ENCODE measurements at places on chromosomes 3 and 15.
A peak's percentile ranks its signal among the peaks of the same experiment; 100 is the strongest.

DNA sequence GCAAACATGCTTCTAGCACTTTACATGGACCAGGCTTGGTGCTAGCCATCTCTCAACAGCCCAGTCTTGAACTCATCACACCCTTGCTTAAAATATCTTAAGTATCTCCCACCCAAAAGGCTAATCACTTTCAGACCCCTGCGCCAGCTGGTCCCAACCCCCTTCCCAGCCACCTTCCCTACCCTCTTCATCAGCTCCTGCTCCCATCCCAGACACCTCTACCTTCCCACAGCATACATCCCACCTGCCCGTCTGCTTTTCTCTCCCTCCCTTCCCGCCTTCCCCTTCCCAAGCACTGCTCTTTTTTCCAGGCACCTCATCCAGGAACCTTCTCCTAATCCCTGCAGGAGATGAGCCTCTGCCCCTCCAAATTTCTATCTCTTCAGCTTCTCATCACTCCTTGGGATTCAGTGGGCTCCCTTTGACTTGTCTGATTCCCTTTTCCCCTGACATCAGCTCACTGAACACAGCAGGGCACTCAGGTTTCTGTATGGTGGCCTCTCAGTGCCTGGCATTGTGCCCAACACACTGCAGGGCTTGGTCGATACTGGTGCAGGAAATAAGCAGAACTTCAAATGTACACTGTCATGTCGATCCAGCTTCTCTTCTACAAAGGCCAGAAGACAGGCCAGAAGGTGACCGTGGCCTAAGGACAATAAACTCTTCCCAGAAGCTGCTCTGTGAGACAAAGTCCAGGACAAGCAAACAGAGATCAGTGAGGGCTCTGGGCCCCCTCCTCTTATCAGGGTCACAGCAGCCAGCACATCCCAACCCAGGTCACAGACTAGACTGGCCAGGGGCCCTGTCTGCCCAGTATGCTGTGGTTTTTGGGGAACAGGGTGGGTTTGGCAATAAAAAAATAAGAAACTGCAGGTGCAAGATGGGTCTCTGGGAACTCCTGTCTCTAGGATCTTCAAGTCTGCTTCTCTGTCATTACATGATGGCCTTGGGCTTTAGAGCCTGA, 2.2 kb upstream of the ITIH1 start:
- no peak for DNase-seq

DNA sequence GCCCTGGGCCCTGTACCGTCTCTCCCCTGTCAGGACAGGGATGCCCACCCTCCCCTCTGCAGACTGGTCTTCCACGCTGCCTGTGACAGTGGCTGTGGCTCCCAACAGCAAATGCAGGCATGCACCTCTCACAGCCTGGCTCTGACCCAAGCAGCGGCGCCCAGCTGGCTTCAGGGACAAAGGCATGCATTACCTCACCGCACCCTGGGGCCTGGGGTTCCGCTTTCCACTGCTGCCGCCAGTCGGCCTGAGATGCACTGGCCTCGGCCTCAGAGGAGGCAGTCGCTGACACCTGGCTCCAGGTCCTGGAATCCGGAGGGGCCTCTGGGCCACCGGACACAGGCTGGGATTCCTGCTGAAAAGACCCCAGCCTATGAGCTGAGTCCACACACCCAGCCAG, 70.3 kb downstream of the SCN5A start:
- DNase-seq = no peak

- peak; percentile 11 for DNase-seq
These were observed 770.0 kb downstream of the GRM7 start for GRCh38 chr3:7630925-7631324.

DNA sequence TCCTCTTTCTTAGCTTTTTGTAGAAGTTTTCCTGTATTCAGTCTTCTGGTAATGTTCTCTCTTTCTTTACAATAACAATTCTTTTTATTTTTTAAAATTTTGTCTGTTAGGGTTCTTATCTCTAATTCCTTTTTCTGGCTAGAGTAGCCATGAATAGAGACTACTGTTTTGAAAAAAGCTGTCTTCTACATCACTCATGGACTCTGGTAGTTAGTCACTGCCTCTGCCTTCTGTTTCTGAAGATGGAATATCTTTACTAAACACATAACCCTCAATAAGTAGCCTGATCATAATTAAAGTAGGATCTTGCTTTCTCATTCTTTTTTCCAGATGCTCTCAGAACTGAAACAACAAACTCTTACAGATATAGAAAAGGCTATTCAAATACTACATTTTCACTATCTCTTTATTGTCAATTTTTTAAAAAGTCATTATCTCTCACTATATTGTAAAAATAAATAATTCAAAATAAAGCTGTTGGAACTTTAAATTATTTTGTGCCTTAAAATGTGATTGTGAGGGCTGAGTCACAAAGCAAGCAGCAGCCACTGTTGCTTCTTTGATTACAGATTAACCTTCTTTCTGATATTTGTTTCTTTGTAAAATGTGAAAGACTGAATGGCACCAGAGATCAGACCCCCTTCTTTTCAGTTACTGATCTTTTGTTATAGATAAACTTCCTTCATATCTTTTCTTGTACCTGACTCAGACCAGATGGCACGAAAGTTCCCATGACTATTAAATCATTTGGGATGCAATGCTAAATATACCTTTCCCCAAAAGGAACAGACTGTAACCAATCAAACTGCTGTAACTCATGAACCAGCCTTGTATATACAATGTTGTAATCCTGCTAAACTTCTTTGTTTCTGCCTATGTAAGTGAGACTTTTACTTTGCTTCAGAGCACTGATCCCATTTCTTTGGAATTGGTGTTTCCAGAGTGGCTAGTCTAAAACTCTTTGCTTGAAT, 1159.5 kb downstream of the IGSF11 start:
- no peak for DNase-seq

DNA sequence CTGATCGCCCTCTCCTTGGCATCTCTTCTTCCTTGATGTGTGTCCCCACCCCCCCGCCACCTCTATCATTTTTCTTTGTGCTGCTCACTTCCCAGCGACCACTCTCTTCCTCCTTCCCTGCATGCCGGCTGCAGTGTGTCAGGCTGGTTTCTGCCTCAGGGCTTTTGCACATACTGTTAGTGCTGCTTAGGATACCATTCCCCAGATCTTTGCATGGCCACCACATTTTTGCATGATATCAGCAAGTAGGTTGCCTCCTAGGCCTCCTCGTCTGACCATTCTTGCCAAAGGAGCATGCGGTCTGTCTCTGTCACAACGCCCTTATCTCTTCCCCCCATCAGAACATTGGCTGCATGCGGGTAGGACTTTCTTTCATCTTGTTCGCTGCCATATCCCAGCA, 12.5 kb downstream of the FBLN2 start:
- DNase-seq = no peak

DNA sequence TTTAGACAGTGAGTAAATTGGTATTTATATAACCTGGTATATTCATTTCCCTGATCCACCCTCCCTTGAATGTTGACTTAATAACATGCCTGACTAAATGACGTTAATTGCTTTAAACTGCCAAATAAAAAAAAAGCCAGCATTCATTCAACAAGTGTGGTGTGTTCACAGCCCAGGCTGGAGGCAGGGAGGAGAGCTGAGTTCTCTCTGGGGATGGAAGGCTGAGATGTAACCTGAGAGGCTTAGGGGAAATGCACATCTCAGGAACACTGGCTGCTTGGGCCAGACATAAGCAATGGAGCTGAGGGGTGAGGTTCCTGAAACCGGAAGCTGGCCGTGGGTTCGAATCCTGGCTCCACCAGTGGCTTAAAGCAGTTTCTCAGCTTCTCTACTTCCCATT, 17.3 kb downstream of the CACNA2D3 start:
- no peak for DNase-seq

DNA sequence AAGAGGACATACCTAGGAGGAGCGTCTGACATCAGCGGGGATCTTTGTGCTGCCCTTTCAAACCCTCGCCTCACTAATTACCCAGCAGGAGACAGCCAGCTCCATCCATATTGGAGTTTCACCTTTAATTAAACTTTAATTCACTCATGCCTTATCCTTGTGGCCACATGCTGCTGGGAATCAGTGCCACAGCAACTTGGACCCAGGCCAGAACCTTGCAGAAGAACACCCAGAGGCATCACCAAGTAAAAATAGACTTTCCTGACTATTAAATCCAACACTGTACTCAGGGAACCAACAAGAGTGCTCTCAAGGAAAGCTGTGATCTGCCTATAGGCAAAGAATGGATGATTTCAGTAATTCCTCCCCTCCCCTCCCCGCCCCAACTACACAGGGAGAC, 23.9 kb downstream of the EIF1B start:
- DNase-seq = no peak

- DNase-seq = no peak
These were observed 1.3 kb downstream of the SMC4 start for GRCh38 chr3:160400702-160401150.

GRCh38 chr3:16807391-16807790, 77.4 kb upstream of the PLCL2 start:
- no peak for DNase-seq

GRCh38 chr15:35975941-35976340, 430.0 kb upstream of the DPH6 start:
- no peak for DNase-seq

DNA sequence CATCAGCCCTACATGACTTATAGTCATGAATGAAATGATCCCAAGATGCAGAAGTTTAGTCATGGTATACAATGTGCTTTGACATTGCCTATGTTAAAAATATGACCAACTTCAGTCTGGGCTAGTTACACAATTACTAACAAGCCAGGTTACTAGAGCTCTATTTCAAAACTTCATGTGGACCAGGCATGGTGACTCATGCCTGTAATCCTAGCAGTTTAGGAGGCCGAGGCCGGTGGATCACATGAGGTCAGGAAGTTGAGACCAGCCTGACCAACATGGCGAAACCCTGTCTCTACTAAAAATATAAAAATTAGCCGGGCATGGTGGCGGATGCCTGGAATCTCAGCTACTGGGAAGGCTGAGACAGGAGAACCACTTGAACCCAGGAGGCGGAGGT, 613.0 kb downstream of the CADM2 start:
- no peak for DNase-seq

DNA sequence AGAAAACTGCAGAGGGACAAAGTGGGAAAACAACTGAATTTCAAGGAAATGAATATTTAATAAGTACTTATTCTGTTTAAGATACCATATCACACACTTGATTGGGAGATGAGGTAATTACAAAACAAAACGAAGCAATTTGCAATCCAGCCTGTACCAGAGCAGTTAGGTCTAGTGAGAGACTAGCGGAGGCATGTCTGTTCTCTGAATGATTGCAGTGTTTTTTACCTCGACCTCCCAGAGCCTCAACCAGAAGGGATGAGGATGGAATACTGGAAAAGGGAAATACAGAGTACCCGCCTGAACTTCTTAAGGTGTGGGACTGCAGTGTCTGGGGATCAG, 59.5 kb downstream of the PIK3CB start:
- DNase-seq = no peak

DNA sequence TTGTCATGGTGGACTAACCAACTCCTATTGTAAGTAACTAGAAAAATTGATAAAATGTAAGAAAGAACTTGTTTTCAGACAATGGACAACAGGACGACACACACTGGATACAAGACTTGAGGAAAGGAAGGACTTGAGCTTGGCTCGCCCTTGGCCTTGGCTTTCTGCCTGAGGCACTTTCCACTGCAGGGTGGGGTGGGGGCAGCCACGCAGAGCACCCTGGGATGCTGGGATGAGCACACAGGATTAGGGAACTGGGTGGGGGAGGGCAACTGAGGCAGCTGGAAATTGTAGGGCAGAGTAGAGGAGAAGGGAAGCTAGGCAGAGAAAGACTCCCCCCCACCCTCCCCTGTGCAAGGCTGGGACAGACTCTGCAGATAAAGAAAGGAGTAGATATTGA, 25.5 kb upstream of the HHATL start:
- DNase-seq = peak; percentile 84

GRCh38 chr3:117234331-117234730, 524.8 kb downstream of the TUSC7 start:
- DNase-seq = peak; percentile 34

- no peak for DNase-seq
These were observed 48.5 kb downstream of the TM6SF1 start for GRCh38 chr15:83155942-83156341.

GRCh38 chr3:186732169-186732766, 15.1 kb downstream of the KNG1 start:
- DNase-seq = no peak

DNA sequence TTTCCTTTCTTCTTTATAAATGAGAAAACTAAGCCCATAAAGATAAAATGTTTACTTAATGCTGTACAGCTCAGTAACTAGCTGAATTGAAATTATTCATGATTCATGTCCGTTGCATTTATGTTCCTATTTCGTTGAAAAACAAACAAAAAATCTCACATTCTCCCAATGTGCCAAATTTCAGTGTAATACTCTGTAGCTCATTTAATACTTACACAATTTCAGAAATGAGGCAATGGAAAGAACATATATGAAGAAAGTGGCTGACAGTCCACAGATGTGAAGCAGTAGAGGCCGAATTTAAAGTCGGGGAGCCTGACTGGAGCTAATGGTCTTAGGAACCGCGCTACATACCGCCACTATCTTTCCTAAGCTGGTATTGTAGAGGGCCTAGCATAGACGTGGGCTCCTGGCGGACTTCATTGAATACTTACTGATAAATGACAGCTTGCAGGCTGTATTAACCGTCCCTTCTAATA, 651 bp downstream of the PLSCR2 start:
- DNase-seq = no peak

- DNase-seq = no peak
These were observed 22.6 kb downstream of the XYLB start for GRCh38 chr3:38369186-38369585.

DNA sequence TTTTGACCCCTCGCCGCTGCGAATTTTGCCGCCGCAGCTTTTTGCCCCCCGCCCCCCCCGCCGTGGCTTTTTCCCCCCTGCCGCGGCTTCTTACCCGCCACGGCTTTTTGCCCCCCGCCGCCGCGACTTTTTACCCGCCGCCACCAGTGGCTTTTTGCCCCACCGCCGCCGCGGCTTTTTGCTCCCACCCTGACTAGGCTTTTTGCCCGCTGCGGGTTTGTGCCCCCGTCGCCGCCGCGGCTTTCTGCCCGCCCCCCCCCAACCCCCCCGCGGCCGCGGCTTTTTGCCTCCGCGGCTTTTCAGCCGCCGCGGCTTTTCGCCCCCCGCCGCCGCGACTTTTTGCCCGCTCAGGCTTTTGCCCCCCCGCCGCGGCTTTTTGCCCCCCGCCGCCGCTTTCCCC, 598.1 kb downstream of the GOLGA6L6 start:
- DNase-seq = no peak

GRCh38 chr15:88450125-88450798, 16.9 kb downstream of the MRPL46 start:
- DNase-seq = peak; percentile 40

GRCh38 chr15:101611580-101612299, 40.4 kb downstream of the TM2D3 start:
- no peak for DNase-seq

- peak; percentile 43 for DNase-seq
These were observed 36.8 kb upstream of the KLHL25 start for GRCh38 chr15:85831415-85832113.

GRCh38 chr3:65406470-65406869, 632.2 kb downstream of the MAGI1 start:
- DNase-seq = no peak

Data from globus pallidus (tissue), 1 donor.